ENCODE measurements at places on chromosomes 1 and 21.
A peak's percentile ranks its signal among the peaks of the same experiment; 100 is the strongest.

DNA sequence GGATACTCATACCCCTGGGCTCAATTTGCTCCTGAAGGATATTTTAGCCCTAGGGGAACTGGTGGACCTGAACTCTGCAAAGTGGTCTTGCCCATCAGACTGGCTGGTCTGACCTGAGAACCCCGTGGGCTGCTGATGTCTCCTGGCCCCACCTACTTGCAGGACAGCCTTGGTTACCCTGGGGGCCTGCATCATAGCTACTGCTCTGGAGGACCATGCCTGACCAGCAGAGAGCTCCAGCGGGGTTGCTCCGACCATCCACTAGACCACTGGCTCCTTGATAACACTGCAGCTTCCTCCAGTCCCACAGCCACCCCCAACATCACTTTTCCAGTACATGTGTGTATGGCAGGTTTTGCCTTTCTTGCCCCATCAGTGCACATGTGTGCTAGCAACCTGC lies 331.6 kb upstream of the BRINP3 start:
- H3K27me3 ChIP-seq = no peaks in the 10 kb centered on the region
- no peak overlapping the region for H3K4me3 ChIP-seq
- DNase-seq = no peak
- no peaks in the 10 kb centered on the region for H3K36me3 ChIP-seq
- H3K4me1 ChIP-seq = no peaks in the 10 kb centered on the region
- H3K27ac ChIP-seq = no peak overlapping the region

GRCh38 chr1:65756616-65757015 lies 36.1 kb upstream of the PDE4B start:
- H3K27ac ChIP-seq = no peak overlapping the region
- no peaks in the 10 kb centered on the region for H3K4me1 ChIP-seq
- H3K36me3 ChIP-seq = no peaks in the 10 kb centered on the region
- no peak overlapping the region for H3K4me3 ChIP-seq
- H3K27me3 ChIP-seq = peaks cover 22% of the 10 kb centered on the region

GRCh38 chr1:1784933-1785332 lies 6.7 kb upstream of the NADK start:
- H3K27ac ChIP-seq = no peak overlapping the region
- peaks cover 16% of the 10 kb centered on the region for H3K36me3 ChIP-seq
- H3K27me3 ChIP-seq = no peaks in the 10 kb centered on the region
- H3K4me1 ChIP-seq = peaks cover 26% of the 10 kb centered on the region
- no peak for DNase-seq
- H3K4me3 ChIP-seq = no peak overlapping the region

DNA sequence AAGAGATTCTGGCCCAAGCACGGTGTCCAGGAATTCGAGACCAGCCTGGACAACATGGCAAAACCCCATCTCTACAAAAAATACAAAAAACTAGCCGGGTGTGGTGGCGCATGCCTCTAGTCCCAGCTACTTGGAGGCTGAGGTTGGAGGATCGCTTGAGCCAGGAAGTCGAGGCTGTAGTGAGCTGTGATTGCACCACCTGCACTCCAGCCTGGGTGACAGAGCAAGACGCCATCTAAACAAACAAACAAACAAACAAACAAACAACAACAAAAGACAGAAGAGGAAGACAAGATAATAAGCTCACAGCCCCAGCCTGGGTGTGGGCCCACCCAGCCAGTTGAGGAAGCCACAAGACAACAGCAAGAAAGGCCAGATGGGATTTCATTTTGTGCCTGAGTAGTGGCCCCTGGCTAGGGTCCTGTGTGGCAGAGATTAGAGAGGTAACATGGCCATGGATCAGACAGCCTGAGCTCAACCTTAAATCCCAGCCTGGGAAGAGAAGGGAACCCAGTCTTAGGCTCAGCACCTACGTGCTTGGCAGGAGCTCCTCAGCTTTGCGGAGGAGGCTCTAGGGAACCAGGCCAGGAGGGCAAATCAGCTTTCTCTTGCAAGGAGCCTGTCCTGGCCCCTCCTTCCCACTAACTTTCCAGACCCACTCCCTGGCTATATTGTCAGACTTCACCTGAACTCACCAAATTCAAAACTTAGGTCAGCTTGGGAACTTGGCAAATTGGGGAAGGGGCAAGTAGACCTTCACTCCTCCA lies 4.9 kb upstream of the BEST4 start:
- H3K27ac ChIP-seq = no peak overlapping the region
- H3K4me1 ChIP-seq = no peaks in the 10 kb centered on the region
- no peak overlapping the region for H3K4me3 ChIP-seq
- no peaks in the 10 kb centered on the region for H3K27me3 ChIP-seq

- H3K4me1 ChIP-seq = peaks cover 52% of the 10 kb centered on the region
- DNase-seq = no peak
- no peak overlapping the region for H3K27ac ChIP-seq
- H3K36me3 ChIP-seq = peaks cover 48% of the 10 kb centered on the region
- peak overlapping the region; percentile 33 for H3K4me3 ChIP-seq
Observed at GRCh38 chr1:231413749-231414082, 8.4 kb downstream of the EGLN1 start.

- DNase-seq = no peak
- no peaks in the 10 kb centered on the region for H3K36me3 ChIP-seq
- peaks cover 26% of the 10 kb centered on the region for H3K27me3 ChIP-seq
- no peak overlapping the region for H3K27ac ChIP-seq
Observed at GRCh38 chr1:145886390-145886789, 724 bp upstream of the ANKRD35 start.

GRCh38 chr21:40200126-40200525 lies 332.9 kb downstream of the PCP4 start:
- no peaks in the 10 kb centered on the region for H3K27me3 ChIP-seq
- H3K4me1 ChIP-seq = no peaks in the 10 kb centered on the region
- no peak for DNase-seq
- H3K27ac ChIP-seq = no peak overlapping the region
- H3K4me3 ChIP-seq = no peak overlapping the region

- H3K27ac ChIP-seq = no peak overlapping the region
- no peaks in the 10 kb centered on the region for H3K27me3 ChIP-seq
- no peaks in the 10 kb centered on the region for H3K36me3 ChIP-seq
Observed at GRCh38 chr1:69077633-69078032, 490.1 kb upstream of the LRRC7 start.
